Lower lobe of right lung (tissue), 2 donors: ENCODE measurements at places on chromosomes 13 and 19.

- DNase-seq, result no peak
Measured at GRCh38 chr13:60619461-60619860, 222.4 kb downstream of the TDRD3 start.

DNA sequence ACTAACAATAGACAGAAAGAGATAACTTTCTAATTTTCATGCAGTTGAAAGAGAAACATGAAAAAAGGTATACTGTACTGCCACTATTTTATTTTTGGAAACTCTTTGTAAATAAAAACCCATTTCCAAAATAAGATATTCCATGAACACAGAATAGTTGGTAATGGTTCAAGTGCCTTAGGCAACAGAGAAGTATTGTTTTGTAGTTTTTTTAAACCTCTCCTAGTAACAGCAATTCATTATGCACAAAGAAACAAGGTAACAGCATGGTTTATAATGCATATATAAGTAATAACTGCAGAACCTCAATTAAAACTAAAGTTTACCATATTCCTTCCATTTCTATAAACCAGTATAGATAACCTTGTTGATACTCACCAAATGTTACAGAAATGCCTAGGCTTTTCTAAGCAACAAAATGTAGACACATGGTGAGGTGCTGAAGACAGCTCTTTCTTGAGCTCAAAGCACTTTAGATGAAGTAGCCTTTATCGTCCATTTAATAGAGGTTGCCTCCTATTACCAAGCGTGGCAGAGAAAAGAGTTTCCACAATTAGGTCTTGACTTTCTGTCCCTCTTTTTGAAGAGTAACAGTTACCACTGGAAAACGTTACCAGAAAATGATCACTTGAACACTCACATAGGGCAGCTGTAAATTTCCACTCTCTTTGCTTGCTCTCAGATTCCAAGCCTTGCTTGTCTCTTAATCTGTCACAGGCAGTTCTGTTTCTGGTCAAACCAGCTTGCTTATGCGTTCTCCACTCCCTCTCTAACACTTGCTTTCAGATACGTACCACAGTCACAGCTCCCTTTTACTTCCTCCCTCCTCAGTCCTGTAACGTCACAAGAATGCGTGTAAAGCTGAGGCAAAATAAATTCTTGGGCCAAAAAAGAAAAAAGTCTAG lies 42.9 kb downstream of the CAB39L start:
- no peak for DNase-seq

- no peak for DNase-seq
Measured at GRCh38 chr19:17450264-17451075, 2.0 kb upstream of the TMEM221 start.

DNA sequence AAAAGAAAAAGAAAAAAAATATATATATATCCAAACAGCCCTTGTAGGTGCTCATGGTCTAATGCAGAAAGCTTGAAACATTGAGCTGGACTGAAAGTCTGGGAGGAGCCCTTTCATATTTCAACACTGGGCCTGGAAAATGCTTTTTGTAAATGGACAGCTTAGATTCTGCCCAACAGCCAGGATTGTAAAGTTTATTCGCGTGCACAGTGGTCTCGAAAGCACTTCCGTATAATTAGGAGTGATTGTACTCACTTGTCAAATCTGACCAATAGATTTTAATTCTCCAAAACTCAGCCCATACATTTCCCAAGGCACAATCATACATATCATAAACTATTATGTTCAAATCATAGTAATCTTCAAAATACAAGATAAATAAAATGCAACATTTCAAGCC lies 260.1 kb downstream of the COL4A1 start:
- no peak for DNase-seq

DNA sequence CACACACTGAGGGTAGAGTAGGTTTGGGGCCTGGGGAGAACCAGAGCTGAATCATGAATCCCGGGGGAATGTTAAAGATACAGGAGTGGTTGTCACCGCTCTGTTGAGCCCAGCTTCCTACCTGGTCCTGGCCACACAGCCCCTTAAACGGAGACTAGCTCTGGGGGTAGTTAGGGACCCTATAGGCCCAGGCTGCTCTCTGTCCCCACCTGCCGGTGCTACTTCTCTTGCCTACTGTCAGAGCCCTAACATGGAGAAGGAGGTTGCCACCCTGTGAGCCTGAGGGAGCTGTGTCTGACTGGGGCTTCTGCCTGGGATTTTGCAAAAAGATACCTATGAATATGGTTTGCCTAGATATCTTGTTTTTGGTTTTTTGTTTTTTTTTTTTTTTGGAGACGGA lies 36.6 kb upstream of the ZNF429 start:
- no peak for DNase-seq

- no peak for DNase-seq
Measured at GRCh38 chr19:31392464-31392863, 43.2 kb upstream of the TSHZ3 start.

GRCh38 chr13:51327961-51328360 lies 11.5 kb upstream of the SERPINE3 start:
- DNase-seq, result no peak

DNA sequence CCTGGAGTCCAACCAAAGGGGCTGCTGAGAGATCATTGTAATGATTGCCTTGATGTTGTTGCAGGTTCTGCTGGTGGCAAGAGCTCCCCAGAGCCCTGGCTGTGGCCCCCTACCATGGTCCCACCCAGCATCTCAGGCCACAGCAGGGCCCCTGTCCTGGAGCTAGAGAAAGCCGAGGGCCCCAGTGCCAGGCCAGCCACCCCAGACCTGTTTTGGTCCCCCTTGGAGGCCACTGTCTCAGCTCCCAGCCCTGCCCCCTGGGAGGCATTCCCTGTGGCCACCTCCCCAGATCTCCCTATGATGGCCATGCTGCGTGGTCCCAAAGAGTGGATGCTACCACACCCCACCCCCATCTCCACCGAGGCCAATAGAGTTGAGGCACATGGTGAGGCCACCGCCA lies 15.5 kb downstream of the NCAN start:
- DNase-seq, result no peak

DNA sequence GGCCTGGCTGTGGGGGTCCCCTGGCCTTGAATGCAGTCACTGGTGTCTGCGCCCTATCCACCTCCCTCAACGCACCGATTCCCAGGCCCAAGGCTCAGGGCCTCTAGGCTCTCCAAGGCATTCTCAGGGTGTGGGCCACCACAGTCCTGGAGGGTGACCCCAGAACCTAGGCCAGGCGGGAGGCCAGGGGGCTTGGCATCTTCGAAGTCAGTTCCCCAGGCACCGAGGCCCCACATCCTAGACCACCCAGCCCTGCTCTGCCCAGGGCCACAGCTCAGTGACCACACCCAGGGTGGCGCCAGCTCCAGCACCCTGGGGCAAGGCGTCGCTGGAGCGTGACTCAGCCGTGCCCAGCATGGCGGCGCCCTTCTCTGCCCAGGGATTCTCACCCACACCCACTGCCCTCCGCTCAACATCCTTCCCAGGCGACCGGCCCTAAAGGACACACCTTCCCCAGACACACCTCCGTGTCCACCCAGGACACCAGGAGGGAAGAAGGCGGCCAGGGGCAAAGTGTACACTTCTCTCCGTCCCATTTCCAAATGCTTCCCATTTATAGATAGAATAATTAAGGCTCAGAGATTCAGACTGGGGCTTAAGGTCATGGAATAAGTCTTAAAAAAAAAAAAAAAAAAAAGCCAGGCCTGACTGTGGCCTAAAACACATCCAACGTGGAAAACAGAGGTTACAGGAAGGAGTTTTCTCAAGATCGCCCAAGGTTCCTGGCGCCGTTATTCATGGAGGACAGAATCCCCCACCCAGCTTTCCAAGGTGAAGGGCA lies 36.4 kb upstream of the NANOS3 start:
- DNase-seq, result peak; percentile 81

- no peak for DNase-seq
Measured at GRCh38 chr13:99218545-99218944, 17.9 kb downstream of the UBAC2 start.

DNA sequence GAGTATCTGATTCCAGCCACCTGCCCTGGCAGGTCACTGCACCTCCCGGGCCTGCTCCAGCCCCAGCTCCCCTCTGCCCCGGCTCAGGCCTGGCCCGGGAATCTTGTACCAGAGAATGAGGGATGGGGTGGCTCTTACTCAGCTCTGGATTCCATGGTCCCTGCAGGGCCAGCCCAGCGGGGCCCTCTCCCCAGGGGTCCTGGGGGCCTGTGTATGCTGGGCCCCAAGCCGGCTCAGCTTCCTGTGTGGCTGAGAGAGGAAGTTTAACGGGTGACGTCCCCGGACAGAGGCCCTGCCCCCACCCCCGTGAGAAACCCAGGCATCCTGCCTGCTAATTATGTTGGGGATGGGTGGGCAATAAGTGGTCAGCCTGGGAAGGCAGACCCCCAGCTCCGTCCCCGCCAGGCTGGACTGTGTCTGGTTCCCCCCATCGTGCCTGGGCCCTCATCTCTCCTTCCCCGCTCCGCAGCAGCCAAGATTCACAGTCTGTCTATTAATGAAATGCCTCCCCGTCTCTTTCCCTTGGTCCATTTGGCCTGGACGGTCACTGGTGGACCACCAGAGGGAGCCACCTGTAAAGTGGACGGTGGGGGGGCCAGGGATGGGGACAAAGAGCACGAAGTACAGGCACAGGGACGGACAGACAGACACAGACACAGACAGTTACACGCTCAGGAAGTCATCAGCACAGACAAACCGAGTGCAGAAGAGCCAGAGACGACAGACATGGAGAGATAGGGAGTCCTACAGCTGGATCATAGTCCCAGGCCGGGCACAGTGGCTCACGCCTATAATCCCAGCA lies at the start of gene DENND1C:
DENND1C (minus strand) TSS at position 247 of the 802 bp plus-strand sequence; CDS start at position 155, 92 bp downstream.
- peak; percentile 78 for DNase-seq

GRCh38 chr13:49536144-49536873 lies 40.6 kb downstream of the PHF11 start:
- DNase-seq, result no peak

- DNase-seq, result no peak
Measured at GRCh38 chr13:73136776-73137175, 78.0 kb downstream of the KLF5 start.

DNA sequence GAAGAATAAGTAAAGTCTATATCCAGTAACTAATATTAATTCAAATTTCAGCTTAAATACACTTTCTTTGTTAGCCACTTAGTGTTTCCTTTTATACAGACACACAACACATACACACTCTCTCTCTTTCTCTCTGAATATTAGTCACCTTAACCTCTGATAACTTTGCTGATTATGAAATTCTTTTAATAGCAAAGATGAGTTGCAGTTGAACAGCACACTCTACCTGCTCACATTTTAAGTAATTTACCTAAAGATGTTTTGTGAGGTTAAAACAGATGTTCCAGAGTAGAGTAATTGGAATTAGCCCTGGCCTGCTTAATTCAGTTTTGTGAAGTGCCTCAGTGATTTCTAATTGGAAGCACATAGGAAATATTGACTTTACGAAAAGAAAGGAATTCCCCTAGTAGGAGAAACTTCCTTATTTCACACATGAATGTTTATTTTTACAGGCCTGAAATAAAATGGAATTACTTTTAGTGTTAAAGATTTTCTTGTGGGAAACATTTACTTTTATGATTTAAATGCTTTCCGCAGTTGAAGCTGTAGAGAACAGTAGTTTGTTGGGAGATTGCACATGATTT lies 184.3 kb downstream of the MYO16 start:
- DNase-seq, result no peak

- DNase-seq, result no peak
Measured at GRCh38 chr13:98094678-98095266, 48.1 kb upstream of the FARP1 start.

GRCh38 chr19:14530005-14530348 lies 583 bp downstream of the TECR start:
- peak; percentile 82 for DNase-seq
